Stimulated activated naive CD4-positive, alpha-beta T cell treated with Interleukin-2 at 50 U/mL for 16 hours (primary cell): ENCODE measurements at places on chromosomes 5 and 9.

GRCh38 chr9:32200896-32201295 is 183.5 kb upstream of the ACO1 start:
- no peak for DNase-seq

DNA sequence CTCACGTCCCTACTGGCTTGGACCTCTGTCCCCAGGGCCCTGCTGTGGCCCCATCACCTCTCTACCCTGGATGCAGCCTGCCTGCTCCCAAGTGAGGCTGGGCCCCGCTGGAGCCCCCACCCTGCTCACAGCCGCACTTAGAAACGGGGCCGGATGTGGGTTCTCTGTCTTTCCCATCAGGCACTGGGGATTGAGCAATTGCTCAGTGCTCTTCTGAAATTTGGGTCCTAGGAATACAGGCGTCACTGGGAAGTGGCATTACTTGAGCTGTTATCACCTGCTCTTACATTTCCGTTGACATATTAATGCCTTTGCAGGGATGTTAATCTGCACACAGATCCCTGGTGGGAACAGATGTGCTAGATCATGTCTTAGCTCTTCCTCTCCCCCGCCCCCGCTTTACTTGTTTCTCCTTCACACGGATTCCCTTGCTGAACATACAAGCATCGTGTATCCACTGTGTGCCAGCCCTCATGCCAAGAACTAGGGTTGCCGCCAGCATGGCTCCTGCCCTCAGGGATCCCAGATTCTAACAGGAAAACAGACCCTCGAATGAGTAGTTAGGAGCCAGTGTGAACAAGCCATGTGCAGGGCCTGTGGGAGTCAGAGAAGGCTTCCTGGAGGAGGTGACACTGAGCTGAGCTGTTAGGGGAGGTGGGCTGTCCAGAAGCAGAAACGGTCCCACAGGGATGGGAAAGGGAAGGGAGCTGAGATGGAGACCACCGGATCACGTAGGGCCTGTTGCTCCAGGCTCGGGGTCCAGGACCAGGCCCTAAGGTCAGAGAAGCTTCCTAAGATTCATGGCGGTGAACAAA is 65.1 kb downstream of the NEK6 start:
- DNase-seq = no peak

- no peak for DNase-seq
Measured at GRCh38 chr5:158940977-158941376, 158.7 kb downstream of the EBF1 start.

GRCh38 chr5:98651715-98652114 is 121.7 kb upstream of the RGMB start:
- DNase-seq = no peak

- DNase-seq = no peak
Measured at GRCh38 chr9:93305497-93306020, 121.6 kb downstream of the WNK2 start.

DNA sequence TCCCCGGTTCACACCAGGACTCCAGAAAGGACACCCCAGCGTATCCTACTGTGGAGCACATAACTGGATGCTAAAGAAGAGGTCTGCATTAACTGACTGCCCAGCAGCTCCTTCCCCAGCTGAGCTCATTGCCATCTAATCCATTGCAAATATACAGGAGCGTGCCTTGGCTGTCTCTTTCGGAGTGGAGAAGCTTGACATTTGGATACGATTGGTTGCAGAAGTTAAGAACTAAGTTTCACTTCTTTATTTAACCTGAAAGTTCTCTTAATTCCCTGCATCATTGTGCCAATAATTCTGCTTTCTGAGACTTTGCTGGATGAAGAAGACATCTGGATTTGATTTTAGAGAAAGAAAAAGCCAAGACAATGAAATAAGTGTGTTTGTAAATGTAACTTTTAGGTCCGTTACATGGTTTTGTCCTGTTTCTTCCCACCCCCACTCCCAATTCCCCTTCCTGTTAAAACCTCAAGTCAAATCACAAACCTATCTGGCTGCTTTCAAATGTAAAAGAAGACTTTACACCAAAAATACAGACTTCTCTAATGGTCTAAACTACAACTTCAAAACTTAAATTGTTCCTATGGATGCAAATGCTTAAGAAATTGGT is 33.9 kb downstream of the TAS2R1 start:
- DNase-seq = no peak

DNA sequence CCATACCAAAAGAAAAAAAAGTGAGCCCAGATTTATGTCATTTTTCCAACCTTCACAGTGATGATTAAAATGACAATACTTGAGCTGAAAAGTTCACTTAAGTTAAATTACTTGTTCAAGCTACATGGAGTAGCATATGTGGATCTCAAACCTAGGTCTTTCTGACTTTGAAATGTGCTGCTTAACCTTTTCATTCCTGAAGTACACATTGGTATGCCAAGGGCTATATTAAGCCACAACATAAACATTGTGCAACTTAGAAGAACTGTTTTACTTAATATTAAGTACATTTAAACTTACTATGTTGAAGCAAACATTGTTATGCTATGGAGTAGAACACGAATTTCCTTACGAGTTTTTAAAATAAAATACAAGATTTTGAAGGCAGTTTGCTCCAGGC is 105.0 kb downstream of the GIN1 start:
- no peak for DNase-seq

GRCh38 chr9:89536600-89536999 is 38.7 kb upstream of the SEMA4D start:
- no peak for DNase-seq
